NB4 (cell line): ENCODE measurements at places on chromosomes 5 and 9.

GRCh38 chr9:121021301-121021700 is 28.8 kb downstream of the C5 start:
- DNase-seq = no peak

- DNase-seq = no peak
Measured at GRCh38 chr5:147557876-147558745, 48.2 kb upstream of the DPYSL3 start.

GRCh38 chr9:23740531-23740930 is 85.5 kb downstream of the ELAVL2 start:
- DNase-seq = no peak

- no peak for DNase-seq
Measured at GRCh38 chr5:173729079-173729765, 112.8 kb upstream of the BOD1 start.

DNA sequence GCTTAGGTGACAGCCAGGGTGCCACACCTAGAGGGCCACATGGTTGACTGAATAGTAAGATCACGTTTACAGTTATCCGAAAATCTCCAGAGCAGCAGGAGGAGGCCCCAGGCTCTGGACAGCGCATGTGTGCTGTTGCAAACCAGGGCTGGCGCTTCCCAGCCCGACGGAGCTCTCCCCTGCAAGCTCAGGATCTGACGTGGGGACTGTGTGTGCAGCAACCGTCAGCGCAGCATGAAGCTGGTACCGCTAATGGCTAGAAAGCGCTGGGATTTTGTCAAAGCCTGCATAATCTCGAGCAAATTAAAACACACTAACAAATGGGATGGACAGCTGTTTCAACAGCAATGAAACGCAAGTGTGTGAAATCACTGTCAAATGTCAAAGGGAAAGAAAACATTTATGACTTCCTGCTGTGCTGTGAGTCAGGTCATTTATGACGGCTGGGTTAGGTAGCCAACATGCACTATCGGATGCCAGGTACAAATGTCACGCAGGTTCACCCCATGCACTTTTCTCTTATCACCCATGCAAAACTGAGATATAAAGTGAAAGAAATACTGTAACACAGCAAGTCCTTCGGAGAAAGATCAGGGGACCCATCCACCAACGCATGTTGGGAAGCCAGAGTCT is 7.5 kb downstream of the SURF4 start:
- DNase-seq = no peak

DNA sequence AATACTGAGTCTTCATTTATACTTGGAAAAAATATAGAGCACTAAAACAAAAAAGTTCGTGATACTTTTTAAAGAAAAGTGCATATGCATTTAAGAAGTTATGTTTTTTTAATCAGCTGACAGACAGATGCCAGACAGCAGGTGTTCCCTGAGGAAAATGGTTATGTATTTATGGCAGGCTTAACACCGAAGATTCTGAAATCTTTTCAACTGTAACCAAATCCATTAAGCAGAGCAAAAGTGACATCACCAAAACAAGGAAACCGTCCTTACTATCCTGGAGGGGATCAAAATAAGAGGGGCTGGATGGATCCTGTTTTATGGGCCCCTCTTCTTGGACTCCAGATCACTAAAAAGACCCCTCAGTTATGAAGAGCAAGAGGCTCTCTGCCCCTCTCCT is 404.9 kb upstream of the ADAMTS16 start:
- DNase-seq = no peak

GRCh38 chr9:20621471-20622329 is 599 bp downstream of the MLLT3 start:
- peak; percentile 90 for DNase-seq

DNA sequence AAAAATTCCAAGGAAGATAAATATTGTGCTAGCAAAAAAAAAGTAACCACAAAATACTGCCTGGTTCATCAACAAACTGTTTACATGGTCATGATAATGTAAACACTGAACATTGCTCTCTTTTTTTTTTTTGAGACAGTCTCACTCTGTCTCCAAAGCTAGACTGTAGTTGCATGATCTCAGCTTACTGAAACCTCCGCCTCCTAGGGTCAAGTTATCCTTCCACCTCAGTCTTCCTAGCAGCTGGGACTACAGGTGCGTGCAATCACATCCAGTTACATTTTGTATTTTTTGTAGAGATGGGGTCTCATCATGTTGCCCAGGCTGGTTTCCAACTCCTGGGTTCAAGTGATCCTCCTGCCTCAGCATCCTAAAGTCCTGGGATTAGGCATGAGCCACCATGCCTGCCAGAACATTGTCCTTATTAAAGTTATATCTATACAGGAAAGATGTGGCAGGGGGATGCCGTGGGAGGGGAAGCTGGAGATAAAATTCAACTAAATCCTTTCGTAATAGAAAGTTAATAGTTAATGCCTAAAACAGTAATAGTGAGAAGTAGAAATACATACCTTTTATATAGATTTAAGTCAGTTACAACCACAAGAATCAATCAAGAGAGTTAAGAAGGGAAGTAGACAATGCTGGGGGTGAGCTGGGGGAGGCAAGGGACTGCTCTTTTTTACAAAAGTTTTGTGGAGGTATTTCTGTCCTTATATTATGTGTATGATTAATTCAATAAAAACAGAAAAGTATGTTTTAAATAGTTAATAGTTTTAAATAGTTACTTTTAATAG is 52.3 kb downstream of the RGMB start:
- no peak for DNase-seq

DNA sequence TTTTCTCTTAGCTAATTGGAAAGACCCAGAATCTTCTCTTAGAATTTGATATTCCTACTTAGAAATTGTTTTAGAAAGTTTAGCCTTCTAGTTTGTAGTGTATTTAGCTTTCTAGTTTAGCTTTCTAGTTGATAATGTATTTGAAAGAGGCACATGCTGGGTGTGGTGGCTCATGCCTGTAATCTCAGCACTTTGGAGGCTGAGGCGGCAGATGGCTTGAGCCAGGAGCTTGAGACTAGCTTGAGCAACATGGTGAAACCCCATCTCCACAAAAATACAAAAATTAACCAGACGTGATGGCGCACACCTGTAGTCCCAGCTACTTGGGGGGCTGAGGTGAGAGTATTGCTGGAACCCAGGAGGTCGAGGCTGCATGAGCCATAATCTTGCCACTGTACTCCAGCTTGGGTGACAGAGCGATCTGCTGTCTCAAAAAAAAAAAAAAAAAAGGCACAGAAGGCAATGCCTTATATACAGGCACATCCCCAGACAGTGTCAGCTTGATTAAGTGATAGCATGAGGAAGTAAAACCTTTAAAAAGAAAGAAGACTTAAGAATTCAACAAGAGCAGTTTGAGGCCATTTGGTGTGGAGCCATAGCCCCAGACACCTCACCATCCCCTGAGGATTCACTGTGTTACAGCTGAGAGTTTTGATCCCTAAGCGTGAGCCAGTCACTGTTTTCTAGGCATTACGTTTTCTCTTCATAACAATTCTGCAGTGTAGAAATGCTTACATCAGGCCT is 34.6 kb downstream of the ZSWIM6 start:
- no peak for DNase-seq

DNA sequence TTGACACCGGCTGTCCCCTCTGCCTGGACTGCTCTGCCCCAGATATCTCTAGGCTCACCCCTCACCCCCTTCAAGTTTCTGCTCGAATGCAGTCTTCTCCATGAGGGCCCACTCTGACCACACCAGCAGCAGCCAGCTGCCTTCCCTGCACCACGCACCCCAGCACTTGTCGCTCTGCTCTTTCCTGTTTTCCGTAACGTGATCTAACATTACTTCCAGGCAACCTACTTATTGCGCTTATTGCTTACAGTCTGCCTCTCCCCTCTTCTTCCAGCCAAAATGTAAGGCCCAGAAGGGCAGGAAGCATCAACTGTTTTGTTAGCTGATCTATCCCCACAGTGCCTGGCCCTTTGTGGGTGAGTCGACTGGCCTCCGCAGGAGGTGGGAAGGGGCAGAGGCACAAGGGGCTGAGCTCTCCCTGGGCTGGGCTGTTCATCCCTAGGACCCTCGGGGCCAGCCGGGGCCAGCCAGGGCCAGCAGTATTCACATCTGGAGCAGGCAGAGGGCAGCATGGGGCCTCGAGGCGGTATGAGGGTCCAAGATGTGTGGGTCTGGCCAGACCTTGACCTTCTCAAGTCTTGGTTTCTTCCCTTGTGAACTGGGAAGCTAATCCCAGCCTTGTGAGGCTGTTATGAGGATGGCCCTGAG is 11.6 kb upstream of the DBN1 start:
- DNase-seq = no peak

DNA sequence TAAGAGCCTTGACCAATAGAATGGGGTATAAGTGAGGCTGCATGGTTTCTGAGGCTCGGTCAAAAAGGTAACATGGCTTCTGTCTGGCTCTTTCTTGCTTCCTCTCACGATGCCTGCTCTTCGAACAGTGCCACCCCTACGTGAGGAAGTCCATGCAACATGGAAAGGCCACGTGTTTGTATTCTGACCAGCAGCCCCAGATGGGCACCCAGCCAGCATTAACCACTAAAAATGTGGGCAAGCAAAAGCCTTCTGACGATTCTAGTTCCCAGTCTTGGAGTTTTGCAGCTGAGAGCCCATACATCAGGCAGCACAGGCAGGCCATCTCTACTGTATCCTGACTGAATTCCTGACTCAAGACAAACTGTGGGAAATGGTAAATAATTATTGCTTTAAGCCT is 24.2 kb upstream of the NREP start:
- DNase-seq = no peak
